ENCODE measurements at places on chromosomes 11 and 22.
A peak's percentile ranks its signal among the peaks of the same experiment; 100 is the strongest.

DNA sequence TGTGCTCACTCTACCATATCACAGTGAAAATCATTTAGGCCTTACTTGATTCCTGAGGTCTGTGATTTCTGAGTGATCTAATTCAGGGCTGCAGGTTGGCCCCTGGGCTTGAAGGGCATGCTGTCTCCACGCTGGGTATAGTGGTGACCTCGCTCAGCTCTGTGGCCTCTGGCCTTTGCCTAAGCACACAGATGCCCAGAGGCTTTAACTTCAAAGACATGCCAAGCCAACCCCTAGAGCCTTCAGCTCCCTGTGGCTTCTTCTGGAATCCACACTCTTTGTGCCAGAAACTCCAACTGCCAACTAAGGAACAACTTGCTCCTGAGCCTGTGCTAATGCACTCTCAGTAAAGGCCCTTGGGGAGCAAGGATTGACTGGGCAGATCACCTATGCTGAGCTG is 232.6 kb upstream of the MPPED2 start:
- no peak for DNase-seq

- peak; percentile 70 for DNase-seq
Observed at GRCh38 chr22:27372969-27373670, 428.4 kb downstream of the MN1 start.

DNA sequence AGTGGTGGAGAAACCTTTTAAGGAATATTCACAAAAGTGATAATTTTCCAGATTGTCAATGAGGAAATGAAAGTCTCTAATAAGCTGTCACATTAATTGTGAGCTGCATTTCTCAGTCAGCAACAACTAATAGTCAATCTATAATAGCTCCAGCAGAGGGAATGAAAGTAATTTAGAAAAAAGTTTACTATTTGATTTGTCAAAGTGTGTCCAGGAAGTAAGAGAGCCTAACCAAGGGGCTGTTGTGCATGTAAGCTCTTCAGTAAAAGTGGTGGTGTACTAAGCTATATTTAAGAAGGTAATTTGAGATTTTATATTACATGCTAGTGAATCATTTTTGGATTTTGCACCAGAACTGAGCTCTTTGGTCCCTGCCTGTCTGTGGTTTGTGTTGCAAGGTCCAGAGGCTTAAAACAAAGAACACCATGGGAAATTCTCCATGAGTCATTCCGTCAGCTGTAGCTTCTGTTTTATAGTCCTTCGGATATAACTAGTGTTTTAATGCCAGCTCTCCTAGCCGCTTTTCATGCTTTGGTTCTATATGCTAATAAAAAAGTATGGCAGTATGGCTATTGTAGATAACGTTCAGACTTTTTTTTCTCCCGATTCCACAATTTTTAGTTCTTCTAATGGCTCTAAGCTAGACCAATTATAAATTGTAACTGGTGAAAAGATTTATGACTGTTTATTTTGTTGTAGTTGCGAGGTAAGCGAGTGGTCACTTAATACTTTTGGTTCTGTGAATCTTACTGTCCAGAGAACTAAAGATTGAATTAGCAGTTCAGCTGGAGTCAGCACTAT is 64.6 kb downstream of the ARHGEF12 start:
- peak; percentile 91 for DNase-seq

DNA sequence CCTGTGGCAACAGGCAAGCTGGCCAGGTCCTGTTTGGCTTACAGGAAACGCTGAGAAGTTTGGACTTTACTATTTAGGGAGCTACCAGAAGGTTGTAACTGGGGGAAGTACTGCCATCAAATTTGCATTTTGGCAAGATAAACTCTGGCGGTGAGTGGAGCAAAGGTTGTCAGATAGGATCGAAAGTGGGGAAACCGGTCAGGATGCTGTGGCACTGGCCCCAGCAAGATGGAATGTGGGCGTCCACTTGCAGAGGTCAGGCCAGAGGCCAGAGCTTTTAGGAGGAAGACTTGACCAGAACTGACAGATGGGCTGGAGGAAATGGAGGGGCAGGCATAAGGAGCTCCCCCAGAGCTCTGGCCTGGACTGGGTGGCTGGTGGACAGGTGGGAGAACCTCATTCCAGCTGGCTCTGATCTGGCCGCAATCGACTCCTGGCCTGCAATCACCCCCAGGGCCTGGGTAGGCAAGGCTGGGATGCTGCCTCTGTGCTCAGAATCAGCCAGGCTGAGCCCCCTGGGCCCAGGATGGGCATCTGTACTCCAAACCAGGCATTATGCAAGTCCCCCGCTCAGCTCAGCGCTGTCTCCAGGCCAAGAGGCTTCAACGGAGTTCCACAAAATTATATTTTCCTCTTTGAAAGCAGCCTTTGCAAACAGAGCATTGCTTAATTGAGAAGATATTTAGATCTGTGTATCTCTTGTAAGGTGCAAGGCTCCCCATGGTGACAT is 178.3 kb upstream of the NECTIN1 start:
- no peak for DNase-seq

DNA sequence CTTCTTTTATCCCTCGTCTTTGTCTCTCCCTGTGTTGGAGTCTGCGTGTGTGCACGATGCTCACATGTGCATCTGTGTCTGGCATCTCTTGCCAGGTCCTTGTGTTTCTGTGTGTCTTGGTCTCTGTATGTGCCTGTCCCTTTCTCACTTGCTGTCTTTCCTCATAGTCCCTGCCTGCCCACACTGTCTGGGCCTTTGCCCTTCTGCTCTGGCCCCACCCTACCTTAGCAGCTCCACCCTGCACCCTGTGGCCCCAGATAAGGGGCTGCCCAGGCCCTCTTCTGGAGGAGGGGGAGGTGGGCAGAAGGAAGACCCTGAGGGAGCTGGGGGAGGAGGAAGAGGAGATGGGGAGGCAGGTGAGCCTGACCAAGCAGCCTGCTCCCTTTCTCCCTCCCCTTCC is 2.8 kb downstream of the EHBP1L1 start:
- DNase-seq: no peak

DNA sequence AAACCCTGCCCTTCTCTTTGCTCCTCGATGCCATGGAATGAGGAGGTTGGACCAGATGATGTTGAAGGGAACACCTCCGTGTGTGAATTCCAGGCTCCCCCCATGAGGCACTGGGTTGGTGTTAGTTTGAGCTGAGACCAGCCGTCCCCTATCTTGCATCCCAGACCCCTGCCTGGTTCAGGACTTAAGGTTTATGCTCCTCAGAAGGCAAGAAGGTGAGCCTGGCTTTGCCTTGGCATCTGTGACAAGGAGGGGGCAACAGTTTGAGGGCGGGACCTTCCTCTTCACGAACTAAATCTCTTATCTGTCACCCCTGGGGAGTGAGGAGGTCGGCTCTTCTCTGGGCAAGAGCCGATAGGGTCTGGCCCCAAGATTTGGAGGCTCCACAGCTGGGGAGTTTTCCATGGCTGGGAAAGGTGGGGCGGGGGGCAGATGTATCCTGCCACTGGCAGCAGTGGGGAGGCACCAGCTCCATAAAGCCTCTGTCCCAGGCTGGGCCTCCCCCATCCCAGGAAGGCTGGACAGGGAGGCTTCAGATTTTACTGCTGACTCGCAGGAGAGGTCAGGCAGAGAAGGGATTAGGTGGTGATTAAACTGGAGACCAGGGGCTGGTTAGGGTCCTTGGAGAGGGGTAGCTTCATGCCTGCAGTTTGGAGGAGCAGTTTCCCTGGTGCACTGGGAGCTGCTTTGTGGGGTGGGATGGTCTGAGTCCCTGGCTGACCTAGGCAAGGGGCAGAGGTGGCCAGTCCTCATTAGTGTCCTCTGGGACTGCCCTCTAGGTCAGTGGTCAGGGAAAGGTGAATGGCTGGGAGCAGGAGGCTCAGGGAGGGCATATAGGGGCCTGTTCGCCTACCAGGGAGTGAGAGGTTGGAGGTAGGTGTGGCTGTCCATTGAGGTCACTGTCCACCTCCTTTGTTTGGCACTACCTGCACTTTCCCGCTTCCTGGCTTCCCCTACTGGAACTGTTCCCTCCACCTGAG is 1.1 kb downstream of the SEC14L2 start:
- no peak for DNase-seq

- no peak for DNase-seq
Observed at GRCh38 chr22:30453731-30454510, 17.9 kb downstream of the SEC14L3 start.

DNA sequence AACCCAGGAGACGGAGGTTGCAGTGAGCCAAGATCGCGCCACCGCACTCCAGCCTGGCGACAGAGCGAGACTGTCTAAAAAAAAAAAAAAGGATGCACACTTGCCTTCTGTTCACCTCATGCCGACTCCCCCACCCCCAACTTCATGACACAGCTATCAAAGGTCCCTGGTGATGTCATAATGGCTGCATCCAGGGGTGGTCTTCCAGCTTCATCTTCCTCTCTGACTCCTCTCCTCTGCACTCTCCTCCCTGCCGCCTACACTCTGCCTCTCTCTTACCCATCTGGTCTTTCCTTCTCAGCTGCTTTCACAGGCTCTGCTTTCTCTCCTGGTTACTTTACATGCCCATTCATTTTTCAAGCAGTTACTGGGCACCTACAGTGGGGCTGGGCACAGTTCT is 16.4 kb upstream of the KDM2A start:
- DNase-seq: no peak

DNA sequence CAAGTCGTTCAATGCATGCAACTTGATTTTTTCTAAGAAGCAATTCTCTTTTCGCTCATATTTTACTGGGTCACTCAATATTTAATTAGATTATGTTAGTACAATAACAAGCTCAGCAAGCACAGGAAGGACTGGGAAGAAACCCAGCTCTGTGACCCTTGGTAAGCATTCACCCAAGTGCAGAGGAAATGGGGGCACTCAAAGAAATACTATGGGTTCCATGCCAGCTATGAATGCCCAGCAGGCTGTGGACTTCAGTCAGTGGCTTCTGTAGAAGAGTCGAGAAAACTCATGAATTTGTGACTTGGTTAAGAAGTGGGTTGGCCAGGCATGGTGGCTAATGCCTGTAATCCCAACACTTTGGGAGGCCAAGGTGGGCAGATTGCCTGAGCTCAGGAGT is 123.6 kb downstream of the GALNT18 start:
- DNase-seq: no peak

- no peak for DNase-seq
Observed at GRCh38 chr22:33747576-33748180, 172.6 kb downstream of the LARGE1 start.

- DNase-seq: no peak
Observed at GRCh38 chr11:120707098-120707497, 195.6 kb downstream of the GRIK4 start.

DNA sequence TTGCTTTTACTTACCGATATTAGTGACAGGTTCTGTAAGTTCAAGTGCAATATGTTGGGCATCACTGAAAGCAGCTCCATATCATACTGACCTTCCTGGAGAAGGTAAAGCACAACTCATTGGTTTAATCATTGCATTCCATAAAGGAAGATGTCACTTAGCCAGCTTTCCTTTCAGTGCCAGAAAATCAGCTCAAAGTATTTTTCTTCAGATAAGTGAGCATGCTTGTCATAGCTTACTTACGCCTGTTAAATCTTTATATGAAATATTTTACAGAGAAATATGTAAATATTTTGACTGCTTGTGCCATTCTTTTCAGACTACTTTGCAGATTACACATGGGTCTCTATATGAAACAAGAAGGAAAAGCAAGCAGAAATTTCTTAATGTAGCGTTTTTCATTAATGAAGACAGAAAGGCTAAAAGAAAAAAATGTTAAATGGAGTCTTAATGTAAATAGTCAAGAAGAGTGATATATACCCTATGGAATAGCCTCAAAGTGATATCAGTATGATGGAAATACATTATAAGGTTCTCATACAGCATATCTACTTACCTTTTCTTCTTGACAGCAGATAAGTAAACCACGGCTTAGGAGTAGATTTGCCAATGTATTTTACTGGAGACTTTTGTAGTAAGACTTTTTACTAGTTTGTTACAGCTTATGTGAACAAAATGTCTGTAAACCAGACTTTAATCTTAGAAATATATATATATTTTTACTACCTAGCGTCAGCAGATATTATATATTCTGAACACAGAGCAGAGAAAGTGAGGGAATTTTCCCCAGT is 649.7 kb downstream of the METTL15 start:
- no peak for DNase-seq

DNA sequence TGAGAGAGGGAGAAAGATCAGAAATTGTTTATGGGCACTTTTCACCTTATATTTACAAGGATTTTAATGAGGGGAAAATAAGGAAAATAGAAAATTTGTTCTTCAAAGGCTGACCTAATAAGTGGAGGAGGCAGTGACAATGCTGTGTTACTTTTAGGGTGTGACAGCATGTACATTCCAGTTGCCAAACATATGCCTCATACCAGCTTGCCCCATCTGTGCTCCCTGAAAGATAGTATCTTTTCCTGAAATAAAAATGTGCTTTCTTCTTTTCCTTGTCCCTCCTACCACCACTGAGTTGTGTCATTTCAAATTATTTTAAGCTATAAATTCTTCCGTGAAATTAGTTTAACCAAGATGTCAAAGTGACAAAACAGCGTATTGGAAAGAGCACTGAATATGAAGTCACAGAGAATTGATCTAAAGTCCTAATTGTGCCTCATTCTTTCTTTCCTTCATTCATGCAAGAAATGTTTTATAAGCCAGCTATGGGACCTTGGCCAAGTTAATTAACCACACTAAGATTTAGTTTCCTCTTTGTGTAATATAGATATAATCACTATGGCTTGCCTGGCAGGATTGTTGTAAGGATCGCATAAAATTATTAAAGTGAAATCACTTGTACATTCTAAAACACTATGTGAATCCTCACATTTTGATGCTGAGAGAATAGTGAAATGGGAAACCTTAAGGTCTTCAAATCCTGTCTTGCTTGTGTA is 1307.5 kb upstream of the TENM4 start:
- no peak for DNase-seq

DNA sequence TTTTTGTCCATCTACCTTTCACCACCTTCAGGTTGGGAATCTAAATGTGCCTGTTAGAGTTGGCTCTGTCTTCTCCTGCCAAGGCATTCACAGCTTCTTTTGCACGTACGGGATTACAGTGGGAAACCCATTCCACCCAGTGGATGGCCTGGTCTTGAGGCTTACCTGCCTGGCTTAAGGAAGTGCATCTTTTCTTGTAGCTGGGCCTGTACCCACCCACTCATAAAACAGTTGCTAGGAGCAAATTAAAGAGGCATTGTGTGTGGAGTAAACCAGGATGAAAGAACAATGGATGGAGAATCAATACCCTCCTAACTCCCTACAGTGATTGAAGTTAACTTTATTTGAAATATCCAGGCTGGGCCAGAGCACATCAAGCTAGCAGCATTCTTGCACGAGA is 71.6 kb downstream of the TEAD1 start:
- no peak for DNase-seq

DNA sequence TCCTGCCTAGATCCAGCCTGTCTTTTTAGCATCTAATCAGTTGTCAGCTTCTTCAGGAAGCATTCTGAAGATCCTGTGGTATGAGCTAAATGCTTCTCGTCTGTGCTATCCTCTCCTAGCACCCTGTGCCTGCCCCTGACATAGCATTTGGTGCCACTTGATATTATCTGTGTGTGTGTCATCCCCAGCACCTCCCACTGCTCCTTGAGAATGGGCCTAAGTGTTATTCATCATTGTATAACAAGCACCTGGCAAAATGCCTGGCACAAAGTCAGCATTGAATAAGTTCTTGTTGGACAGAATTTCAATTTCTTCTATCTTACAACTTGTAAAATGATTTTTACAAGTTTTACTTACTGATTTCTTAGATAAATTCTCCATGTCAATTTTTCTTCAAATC is 28.1 kb upstream of the OLFML1 start:
- DNase-seq: no peak

GRCh38 chr11:124174001-124174583 is 9.1 kb upstream of the OR10D3 start:
- peak; percentile 26 for DNase-seq

Data from SW480 (cell line).